Activated naive CD8-positive, alpha-beta T cell treated with anti-CD3 and anti-CD28 coated beads for 36 hours (primary cell): ENCODE measurements at places on chromosomes 11 and 22.

DNA sequence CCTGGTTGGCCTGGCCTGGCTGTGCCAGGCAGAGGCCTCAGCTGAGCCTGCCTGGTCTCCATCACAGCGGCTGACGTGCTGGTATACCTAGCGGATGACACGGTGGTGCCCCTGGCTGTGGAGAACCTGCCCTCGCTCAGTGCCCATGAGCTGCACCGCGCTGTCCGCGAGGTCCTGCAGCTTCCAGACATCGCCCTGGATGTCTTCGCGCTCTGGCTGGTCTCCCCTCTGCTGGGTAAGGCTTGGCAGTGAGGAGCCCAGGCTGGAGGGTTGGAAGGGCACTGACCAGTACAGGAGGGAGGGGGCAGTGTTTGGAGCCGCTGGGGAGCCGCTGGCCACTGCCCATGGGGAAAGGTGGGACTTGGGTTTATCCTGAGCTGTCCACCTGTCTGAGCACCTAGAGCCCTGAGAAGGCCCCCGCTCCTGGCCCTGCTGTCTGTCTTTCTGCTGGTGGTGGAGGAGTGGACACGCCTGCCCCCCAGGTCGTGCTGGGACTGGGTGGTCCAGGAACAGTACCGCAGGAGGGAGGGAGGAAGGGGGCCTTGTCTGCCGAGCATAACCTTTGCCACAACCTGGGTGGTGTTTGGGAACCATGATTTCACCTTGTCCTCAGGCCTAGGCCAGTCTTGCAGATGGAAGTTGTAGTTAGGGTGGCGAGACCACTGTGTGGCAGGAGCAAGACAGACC is 3.0 kb downstream of the FRMD8 start:
- DNase-seq = no peak

GRCh38 chr22:41976961-41977566 is 7.8 kb downstream of the SEPTIN3 start:
- DNase-seq = peak; percentile 8

- DNase-seq = no peak
Measured at GRCh38 chr22:49739138-49739537, 88.5 kb downstream of the BRD1 start.

- no peak for DNase-seq
Measured at GRCh38 chr11:116384876-116385275, 387.9 kb downstream of the BUD13 start.

- DNase-seq = no peak
Measured at GRCh38 chr11:32118025-32118974, 27.4 kb downstream of the RCN1 start.

DNA sequence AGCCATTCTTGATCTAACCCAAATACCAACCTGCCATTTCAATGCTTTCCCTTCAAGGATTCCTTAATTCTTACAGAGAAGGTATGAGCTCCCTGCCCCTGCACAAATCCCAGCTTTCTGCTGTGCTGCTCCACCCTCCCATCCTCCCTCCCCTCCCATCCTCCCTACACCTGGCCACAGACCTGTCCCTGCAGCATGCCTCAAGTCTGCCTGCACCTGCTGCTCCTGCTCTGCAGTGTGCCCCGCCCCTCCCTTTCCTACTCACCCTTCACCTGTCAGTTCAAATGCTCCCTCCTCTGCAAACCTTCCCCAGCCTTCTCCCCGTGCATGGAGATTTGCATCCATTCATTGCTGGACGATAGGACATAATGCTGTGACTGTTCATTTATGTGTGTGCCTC is 139.9 kb upstream of the NARS2 start:
- DNase-seq = no peak

DNA sequence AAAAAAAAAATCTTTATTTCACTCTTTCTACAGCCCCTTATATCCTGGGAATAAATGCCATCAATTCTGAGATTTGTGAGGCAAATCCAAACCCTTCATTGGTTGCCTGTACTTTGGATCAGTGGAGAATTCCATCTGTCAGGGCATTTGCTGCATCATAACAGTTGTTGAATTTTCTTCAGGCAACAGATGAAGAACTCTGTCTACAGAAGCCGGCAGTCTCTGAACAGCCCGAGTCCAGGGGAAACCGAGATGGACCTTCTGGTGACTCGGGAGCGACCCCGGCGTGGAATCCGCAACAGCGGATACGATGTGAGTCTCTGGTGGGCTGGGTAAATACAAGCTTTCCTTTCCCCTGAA is 82.3 kb downstream of the C11orf91 start:
- DNase-seq = no peak

- no peak for DNase-seq
Measured at GRCh38 chr11:20621679-20622078, 22.3 kb downstream of the SLC6A5 start.

GRCh38 chr22:38080474-38080849 is 3.5 kb downstream of the SLC16A8 start:
- no peak for DNase-seq

DNA sequence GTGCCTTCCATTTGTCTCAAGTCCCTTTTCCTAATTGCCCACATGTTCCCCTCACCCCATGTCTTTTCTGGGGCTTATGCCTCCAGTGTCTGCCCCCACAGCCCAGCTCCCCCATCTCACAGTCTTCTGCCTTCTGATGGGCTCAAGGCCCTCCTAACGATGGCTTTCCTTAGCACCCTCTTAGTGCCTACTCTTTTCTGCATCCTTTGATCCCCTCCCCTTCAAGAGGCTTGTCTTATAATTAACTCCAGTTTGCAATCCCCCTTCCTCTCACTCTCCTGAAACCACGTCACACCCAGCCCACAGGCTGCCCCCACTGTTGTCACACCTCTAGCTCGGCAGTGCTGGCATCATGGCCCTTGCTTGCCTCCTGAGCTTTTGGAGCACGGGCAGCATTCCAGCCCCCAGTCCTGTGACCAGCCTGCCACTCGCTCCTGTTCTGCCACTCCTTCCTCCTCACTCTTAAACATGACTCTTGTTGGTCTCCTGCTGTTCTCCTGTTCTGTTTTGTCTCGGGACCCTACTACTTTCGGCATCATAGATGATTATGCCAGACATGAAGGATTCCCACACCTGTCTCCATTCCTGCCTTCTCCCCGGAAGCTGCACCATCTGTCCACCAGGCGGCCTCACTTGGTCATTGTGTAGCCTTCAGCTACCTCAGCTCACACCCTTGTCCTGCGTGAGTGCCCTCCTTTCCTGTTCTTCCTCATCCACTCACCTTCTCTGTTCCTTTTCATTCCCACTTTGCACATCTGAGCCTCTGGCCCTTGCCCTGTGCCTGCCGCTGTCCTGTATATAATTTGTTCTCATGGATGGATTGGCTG is 26.1 kb downstream of the UBE2L3 start:
- DNase-seq = no peak

- DNase-seq = no peak
Measured at GRCh38 chr11:10436224-10436623, 18.8 kb upstream of the AMPD3 start.
